ENCODE measurements at places on chromosomes 13 and 19.

DNA sequence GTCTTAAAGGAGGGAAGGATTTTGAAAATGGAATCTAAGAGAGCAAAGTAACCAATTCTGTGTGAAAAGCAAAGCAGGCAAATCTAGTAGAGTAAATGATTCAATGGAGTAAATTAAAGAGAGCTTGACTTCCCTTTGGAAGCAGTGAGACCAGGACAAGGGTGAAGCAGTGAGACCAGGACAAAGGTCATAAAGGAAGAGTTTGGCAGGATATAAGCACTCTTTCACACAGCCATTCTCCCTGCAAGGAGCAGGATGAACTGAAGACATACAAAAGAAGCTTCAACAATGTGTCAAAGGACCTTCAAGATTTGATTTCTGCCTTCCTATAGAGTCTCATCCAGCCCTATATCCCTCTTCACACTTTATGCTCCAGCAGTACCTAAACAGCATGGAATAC is 123.8 kb downstream of the ENOX1 start:
- no peak for DNase-seq

GRCh38 chr13:46197299-46198048 is 14.3 kb upstream of the LRRC63 start:
- DNase-seq, result no peak

- DNase-seq, result no peak
These were observed 85.8 kb upstream of the ZNF536 start for GRCh38 chr19:30286378-30286777.

DNA sequence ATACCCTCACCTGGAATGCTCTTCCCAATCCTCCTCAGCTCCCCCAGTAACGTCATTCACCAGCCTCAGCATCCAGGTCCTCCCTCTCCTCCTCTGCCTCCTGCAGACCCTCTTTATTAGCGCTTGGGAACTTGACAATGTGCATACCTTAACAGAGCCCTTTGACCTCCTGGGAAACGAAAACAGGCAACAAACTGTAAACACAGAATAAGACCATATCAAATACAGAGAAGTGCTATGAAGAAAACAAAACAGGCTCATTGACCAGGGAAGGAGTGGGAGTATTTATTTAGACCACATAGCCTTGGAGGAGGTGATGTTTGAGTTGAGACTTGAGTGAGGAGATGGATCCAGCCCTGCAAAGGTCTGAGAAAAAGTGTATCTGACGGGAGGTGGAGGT is 107.9 kb upstream of the SLC7A1 start:
- DNase-seq, result no peak

DNA sequence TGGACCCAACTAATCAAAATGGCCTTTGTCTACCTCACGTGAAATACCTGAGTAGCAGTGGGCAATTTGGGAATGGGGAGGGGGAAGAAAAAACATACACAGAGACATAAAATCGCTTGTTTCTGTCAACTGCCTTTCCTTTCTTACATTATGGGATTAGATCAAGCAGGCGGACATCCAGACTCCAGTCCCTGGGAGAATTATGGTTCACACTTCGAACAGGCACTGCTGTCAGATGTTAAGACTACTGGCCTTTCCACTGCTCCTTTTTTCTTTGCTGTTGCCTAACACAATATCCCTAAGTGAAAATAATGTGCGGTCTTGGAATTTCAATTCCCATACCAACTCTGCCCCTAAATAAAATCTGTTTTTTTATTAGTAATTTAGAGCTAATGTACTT is 1719.7 kb upstream of the SLC10A2 start:
- no peak for DNase-seq

- DNase-seq, result no peak
These were observed 11.7 kb upstream of the ACTN4 start for GRCh38 chr19:38635483-38636399.

GRCh38 chr19:41595258-41595889 is 19.4 kb downstream of the CEACAM21 start:
- peak; percentile 45 for DNase-seq

DNA sequence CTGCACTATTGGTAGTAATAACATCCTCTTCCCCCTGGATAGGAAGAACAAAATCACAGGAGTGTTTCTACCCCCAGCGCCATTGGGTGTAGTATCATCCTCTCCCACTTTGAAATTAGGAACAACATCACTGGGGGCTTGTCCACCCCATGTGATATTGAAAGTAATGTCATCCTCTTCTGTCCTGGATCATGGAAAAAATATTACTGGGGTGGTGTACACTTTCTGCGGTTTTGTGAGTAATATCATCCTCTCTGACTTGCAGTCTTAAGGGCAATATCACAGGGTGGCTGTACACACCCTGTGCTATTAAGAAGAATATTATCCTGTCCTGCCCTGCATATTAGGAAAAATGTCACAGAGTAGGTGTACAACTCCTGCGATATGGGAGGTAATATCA is 4.9 kb upstream of the RGCC start:
- DNase-seq, result no peak

All from foreskin melanocyte (primary cell).